Amygdala (tissue), 56 donors: ENCODE measurements at places on chromosomes 13 and 19.

GRCh38 chr19:55614711-55615542 is 9.4 kb downstream of the ZNF784 start:
- no peak for DNase-seq

DNA sequence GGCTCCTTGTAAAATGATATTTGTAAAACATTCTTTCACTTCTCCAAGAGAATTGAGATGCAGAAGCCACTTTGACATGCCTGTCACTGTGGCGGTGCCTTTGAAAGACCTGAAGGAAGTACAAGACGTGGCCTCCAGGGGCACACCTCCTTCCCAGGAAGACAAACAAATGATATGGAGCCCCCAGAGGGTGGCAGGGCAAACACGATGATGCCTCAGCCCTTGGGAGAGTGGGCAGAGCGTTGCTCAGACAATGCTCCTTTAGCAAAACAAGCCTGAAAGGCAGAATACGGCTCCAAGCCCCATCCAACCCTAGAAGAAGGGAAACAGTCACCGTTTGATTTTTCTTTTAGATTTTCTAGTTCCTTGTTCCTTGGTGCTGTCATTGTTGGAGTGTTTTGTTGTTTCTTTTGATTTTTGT is 9.2 kb upstream of the ATP12A start:
- no peak for DNase-seq

DNA sequence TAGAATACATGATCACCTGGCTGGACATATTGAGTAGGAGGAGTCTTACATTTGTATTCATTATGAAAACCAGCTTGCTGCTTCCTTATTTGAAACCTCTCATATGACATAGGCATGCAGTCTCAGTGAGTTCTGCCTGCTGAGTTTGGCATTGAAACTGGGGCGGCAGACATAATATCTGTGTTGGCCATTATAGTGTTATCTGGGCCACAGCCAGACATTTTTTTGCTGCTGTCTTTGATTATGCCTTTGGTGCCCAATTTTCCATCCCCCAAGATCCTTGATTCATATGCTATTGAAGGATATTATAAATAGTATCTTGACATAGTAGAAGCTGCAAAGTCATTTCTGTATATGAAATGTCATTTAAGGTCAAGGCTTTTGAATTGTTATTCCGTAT is 15.8 kb downstream of the FREM2 start:
- no peak for DNase-seq

- DNase-seq = no peak
These were observed 751 bp downstream of the ZNF584 start for GRCh38 chr19:58409010-58409790.

DNA sequence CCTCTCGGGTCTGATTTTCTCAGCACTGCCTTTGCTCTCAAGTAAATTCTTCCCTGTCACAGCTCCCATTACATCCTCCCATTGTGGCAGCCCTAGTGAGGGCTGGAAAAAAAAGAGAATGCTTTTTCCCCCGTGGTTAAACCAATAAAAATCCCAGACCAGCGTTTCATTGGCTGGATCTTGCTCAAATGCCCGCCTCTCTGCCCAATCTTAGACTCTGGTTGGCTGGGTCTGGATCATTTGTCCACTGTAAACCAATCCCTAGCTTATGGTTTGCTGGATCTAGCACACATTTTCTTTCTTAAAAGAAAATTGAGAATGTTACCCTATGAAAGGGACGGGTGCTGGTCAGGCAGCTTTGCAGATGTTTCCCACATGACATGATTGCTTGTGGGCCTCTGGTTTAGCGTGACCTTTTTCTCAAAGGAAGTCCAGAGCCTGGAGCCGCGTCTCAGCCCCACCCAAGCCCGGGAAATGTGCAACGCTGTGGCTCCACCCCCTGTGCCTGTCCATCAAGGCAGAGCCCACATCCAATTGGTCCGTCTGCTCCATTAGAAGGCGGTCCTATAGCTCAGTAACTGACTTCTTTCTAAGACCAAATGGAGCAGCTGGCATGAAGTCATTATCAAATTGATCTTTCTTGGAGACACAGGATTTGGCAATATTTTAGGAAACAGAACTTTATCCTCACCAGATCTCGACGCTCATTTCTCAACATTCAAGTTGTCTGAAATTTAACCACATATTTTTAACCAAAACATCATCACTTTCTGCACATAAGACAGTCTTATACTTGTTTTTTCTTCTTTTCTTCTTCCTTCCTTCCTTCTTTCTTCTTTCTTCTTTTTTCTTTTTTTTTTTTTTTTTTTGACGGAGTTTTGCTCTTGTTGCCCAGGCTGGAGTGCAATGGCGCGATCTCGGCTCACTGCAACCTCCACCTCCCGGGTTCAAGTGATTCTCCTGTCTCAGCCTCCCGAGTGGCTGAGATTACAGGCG is 2.6 kb upstream of the MCEMP1 start:
- peak; percentile 34 for DNase-seq

DNA sequence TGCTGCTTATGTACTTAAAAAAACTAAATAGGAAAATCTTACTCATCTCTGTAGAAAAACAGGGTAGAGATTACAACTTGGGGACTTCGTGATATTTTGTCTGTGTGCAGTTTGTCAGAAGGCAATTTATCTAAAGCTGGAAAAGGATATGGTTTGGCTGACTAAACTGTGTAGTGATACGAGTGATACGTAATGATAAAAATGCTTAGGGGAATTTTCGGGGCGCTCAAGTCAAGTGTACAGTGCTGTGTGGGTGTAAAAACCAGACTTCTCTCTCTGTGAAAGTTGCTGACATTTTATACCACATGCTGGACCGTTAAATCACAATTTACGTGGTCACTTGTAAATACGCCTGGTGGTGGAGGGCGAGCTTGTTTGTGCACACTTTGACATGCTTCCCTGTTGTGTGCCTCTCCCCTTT is 221.7 kb downstream of the KCNRG start:
- DNase-seq = no peak

DNA sequence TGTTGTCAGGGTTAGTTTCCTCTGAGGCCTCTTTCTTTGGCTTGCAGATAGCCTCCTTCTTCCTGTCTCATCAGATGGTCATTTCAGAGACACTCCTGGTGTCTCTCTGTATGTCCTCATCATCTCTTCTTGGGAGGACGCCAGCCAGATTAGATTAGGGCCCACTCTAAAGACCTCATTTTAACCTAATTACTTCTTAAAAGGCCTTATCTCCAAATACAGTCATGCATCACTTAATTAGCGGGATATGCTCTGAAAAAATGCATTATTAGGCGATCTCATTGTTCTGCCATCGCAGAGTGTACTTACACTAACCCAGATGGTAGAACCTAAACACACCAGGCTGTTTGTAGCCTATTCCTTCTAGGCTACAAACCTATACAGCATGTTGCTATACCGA is 89.0 kb downstream of the CDK8 start:
- DNase-seq = no peak

GRCh38 chr13:25042151-25042865 is 53.6 kb upstream of the PABPC3 start:
- no peak for DNase-seq

DNA sequence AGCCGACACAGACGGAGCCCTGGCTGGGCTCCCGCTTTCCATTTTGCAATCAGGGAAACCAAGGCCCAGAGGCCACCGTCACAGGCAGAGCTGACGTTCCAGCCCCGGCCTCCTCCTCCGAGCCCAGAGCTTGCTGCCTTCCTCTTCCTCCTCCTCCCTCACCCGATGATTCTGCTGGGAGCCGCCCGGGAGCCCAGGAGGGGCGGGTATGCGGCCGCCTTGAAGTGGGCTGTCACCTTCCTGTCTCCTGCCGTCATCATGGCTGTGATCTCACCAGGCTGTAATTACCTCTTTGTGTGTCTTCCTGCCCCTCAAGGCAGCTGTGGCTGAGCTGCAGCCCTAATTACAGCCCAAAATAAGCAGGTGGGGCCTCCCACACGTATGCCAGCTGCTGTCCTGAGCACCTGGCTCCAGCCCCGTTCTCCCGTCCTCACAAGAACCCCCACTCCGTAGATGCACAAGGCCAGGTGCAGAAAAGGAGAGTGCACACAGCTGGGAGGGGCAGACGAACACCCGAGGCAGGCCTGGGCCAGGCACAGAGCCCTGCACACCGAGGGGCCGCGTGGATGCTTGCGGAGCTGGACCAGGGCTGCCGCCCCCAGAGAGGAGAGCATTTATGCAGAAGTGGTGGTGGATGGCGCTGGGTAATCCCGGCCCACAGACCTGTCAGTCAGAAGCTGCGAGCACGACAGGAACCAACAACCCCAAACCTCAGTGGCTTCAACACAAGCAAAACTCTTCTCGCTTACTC is 4.0 kb downstream of the TPGS1 start:
- no peak for DNase-seq

DNA sequence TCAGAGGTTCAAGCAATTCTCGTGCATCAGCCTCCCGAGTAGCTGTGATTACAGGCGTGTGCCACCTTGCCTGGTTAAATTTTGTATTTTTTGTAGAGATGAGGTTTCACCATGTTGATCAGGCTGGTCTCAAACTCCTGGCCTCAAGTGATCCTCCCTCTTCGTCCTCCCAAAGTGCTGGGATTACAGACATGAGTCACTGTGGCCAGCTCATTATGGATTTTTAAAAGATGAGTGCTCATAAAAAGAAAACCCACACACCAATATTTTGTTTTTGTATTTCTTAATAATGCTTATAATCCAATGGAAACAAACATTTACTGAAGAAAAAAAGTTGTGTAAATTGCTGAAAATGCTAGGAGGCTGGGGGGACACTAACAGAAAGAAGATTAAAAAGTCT is 5.0 kb upstream of the MICU2 start:
- no peak for DNase-seq

- DNase-seq = no peak
These were observed 810.4 kb downstream of the DACH1 start for GRCh38 chr13:71056581-71056980.

DNA sequence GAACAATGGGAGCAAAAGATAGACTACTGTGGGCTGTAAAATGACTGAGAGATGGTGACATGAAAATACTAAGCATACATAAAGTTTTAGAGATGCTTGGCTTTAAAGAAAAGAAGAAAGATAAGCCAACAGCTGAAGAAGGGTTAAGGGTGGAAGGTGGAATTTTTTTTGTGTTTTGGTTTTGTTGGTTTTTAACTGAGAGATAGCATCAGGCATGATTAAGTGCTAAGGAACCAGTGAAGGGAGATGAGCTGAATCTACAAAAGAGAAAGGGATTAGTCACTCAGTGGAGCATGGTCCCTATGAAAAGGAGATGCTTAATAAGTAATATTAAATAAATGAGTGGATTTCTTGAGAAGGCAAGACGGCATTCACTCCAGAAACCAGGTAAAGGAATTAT is 12.5 kb upstream of the TBC1D4 start:
- DNase-seq = no peak

DNA sequence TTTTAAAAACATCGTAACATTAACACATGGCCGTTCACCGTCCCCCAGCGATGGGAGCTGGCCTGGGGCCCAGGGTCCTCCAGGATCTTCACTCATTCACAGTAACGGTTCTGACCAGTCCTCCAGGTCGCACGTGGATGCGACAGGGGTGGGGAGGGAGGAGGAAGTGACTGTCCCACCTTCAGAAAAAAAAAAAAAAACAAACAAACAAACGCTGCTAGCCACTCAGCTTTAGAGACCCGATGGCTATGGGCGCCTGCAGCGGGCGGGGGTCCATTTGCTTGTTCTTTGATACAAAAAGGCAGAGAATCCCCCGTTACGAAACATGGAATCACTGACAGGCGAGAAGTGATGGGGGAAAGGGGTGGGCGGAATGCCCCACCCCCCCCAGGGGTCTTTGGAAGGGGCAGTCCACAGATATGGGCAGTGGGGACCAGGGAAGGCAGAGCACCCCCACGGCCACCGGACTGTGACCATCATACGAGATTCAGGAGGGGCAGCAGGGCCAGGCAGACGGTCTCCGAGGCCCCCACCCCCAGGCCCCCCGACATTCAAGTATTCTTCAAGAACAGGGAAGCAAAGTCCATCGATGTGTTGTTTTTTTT is 13.3 kb downstream of the MKNK2 start:
- no peak for DNase-seq

DNA sequence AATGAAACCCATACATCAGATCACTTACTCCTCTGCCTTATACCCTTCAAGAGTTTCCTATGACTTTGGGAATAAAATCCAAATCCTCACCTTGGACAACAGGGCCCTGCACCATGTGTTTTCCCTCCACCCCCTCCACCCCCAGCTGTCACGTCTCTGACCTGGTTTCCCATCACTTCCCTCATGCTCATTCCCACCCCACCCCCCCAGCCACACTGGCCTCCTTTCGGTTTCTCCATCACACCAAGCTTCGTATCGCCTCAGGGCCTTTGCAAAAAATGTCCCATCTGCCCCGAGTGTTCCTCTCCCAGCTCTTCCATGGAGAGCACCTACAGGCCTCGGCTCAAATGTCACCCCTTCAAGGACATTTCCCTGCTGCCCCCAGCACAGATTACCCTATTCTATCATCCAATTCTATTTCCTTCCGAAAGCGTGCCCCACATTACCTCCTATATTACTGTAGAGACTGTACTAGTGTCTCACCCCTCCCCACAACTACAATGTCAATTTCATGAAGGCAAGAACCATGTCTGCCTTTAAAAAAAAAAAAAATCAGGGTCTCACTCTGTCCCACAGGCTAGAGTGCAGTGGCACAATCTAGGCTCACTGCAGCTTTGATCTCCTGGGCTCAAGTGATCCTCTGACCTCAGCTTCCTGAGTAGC is 16.8 kb upstream of the FFAR2 start:
- DNase-seq = no peak

DNA sequence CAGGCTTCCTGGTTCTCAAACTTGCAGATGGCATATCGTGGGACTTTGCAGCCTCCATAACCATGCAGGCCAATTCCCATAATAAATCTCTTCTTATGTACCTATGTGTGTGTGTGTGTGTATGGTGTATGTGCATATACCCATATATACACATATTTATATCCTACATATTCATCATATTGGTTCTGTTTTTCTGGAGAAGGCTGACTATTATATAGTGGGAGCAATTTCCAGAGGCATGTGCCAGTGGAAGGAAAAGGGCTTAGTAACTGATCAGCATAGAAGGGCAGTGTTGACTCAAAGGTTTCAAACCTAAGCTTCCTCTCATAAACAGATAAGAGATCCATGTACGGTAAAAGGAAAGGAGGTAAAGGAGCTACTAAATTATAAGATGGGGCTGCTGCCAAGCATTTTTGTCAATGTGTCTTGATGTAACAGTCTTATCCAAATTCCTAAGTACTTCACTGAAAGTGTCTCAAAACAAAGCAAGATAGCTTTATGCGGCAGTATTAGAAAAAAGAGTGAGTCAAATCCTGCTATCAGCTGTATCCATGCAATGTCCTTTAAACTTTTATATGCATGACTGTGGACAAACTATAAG is 432.1 kb downstream of the TBC1D4 start:
- no peak for DNase-seq

- peak; percentile 61 for DNase-seq
These were observed at the start of gene DZIP1 for GRCh38 chr13:95644601-95645052. DZIP1 (minus strand) TSS chr13:95644706; CDS start chr13:95642029, 2,677 bp downstream.

- no peak for DNase-seq
These were observed 163.0 kb downstream of the EFNB2 start for GRCh38 chr13:106372199-106373155.

DNA sequence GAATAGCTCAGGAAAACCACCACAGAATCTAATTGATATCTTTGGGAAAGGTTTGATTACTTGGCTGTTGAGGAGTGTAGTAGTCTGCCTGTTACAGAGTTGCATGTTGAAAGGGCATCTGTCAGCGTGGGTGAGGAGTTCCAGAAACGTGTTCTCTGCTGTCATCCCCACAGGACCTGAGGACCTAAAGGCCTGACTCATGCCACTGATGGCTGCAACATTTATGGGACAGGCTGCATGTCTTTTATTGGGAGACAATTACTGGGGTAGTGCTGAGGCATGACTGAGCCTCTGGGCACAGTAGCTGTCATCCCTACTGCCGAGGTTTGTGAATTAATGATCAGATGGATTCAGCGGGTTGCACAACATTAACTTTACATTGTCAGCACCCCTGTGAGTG is 525.9 kb downstream of the GPC6 start:
- DNase-seq = no peak

GRCh38 chr13:23673354-23673753 is 103.1 kb downstream of the TNFRSF19 start:
- peak; percentile 47 for DNase-seq
